ENCODE measurements at places on chromosomes 5 and 9. TPM values are rescaled to one million over a fixed set of nuclear protein-coding genes. Genes with fewer than 3 reads are reported as not detected.

DNA sequence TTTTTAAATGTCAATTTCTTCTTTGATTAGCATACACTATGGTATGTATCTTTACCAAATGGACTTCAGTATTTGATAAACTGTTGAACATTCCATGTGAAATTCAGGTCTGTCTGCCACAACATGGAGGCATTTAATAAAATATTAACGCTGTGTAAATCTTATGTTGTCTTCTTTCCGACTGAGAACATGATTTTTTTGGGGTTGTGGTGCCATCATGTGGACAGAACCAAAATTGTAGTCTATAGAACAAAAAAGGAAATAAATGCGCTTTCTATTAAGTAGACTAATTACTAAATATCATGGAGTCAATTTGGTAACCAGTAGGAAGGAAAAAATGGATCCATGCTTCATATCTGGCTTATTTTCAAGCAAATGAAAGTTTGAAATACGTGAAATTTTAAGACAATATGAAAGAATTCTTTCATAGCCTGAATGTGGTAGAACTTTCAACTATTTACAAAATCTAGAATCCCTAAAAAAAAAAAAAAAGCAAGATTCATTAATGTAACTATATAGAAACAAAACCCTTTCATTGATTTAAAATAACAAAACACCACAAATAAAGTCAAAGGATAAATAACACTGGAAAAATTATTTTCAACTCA, 2.8 kb upstream of the PLK2 start:
- DNase-seq: peak; percentile 61

DNA sequence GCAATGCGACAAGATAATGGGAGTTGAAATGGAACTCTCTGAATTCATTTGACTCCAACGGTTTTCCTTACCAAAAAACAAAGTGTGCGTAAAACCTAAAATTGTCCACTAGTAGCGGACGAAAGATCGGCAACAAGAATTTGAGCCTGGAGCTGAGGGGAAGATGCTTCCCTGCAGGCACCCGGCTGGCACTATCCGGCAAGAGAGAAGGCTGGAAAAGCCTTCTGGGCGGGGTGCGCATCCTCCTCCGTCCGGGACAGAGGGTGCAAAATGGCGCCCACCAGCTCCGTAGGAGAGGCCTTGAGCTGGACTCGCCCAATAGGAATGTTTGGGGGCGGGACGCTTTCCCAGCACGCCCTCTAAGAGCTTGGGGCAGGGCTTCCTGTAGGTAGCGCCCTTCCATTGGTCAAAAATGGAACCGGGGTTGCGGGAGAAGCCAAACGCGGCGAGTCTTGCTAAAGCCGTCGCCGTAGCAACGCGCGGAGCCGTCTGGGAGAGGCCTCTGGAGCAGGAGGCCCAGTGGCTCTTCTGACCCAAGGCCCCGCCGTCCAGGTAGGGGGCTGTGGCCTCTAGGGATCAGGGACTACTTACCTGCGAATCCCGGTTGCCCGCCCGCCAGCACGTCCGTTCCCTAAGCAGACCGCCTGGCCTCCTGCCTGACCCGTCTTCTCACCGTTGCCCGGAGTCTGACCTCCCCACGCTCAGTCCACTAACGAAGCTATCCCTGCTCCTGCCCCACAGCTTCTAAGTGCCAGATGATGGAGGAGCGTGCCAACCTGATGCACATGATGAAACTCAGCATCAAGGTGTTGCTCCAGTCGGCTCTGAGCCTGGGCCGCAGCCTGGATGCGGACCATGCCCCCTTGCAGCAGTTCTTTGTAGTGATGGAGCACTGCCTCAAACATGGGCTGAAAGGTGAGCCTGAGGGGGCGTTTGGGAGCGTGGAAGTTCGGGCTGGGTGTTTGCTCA, 9.2 kb downstream of the RUFY1 start:
- DNase-seq: peak; percentile 98

GRCh38 chr9:91945277-91946085, 4.5 kb downstream of the ROR2 start:
- peak; percentile 54 for DNase-seq

GRCh38 chr9:28059192-28059591, 485.9 kb upstream of the C9orf72 start:
- no peak for DNase-seq

DNA sequence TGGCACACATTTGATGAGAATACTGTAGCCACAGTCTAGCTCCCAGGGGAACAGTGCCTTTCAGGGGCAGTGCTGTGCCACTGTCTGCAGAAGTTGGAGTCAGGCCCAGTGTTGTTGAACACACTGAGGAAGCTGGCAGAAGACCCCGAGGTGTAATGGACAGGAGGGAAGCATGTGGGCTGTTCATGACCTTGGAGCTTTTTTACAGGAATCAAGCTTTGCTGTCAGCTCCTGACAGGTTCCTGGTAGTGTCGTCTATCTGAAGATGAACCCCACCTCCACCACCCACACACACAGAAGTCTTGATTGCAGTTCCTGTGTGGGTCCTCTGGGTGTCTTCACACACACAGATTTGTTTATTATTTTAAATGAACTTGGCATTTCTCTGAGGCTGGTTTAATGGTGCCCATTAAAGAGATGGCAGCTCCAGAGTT, 40.3 kb upstream of the TNFAIP8 start:
- DNase-seq: no peak

- no peak for DNase-seq
Measured at GRCh38 chr9:138031186-138031585, 153.6 kb downstream of the CACNA1B start.

Gene OLFM1
- 13.4 TPM for total RNA-seq

Gene RPL35
- total RNA-seq: 704 TPM

Gene CD274
- 2.3 TPM for total RNA-seq

Gene SOWAHA
- total RNA-seq: 22.2 TPM
